ENCODE measurements at places on chromosomes 3 and 15.

DNA sequence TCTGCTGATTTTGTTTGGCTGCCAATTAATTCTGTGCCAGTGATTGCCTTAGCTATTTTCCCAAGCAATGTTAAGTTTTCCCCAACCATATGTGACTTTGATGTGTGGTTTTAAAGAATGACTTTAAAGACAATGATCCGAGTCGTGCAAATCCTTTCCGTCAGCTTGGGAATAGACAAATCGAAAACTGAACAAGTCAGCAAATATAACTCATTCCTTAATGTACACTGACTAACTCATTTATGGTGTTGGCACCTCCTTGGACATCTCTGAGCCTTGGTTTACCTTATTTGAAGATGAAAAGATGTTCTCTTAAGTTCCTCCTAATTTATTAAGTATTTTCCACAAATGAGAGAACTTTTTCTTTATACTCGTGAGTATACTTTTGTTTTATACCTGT lies 249.4 kb upstream of the SLCO3A1 start:
- DNase-seq: no peak

GRCh38 chr3:150675587-150675986 lies 28.1 kb downstream of the ERICH6 start:
- no peak for DNase-seq

DNA sequence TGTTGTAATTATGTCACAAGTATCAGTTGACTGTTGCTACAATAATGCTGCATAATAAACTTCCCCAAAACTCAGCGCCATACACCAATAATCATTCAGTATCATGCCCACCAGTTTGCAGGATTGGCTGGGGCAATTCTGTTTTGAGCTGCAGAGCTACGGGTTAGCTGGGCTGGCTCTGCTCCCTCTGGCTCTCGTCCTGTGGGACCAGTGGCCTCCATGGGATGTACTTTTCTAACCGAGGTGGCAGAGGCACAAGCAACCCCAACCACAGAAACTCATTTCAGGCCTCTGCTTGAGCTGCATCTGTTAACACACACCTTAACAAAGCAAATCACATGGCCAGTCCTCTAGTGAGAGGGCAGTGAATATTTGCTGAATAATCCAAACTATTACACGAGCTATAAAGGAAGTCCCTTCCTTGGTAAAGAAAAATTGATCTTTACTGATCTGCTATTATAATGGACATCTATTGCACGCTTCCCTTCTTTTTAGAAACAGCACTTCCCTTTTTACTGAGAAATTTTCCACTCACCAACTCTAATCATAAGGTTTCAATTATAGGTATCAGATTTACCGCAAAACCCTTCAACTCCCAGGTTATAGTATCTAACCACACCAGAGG lies 10.9 kb upstream of the BCL2A1 start:
- DNase-seq: no peak

- no peak for DNase-seq
Measured at GRCh38 chr3:188701485-188701969, 470.2 kb upstream of the TPRG1 start.

GRCh38 chr15:62957130-62957529 lies 85.4 kb upstream of the TPM1 start:
- DNase-seq: no peak

- DNase-seq: no peak
Measured at GRCh38 chr15:27514526-27514925, 543.5 kb downstream of the GABRG3 start.

DNA sequence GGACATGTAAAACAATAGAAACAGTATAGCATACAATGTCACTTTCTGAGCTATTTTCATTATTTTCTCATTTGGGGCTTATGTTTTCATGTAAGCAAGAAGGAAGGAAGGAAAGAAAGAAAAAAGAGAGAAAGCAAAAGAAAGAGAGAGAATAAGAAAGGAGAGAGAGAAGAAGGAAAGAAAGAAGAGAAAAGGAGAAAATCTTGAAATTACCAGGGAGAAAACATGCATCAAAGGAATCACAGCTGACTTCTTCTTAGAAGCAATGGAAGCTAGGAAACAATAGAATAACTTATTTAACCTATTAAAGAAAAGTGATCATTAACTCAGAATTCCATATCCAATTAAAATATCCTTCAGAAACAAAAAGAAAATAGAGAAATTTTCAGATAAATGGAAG lies 471.5 kb downstream of the OCA2 start:
- DNase-seq: no peak

All from HCT116 (cell line).